Stimulated activated naive CD4-positive, alpha-beta T cell (primary cell): ENCODE measurements at places on chromosomes 2 and 18.
A peak's percentile ranks its signal among the peaks of the same experiment; 100 is the strongest.

DNA sequence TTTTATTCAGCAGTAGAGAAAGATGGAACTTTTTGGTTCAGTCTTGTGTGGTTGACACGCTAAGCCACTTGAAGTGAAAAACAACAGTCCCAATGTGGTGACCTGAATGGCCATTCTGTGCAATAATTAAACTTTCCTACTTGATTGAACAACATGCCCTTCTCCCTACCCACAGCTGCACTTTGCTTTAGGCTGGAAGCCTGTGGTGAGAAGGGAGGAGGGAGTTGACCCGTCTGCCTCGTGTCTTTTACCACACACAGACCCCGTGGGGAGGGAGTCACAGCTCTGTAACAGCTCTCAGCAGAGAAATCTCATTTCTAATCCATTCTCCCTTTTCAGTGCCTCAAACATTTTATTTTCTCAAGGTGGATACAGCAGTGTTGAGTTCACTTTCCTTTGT lies 138.2 kb upstream of the PKDCC start:
- DNase-seq, result no peak

GRCh38 chr2:200741468-200742202 lies 70.1 kb upstream of the BZW1 start:
- DNase-seq, result no peak

DNA sequence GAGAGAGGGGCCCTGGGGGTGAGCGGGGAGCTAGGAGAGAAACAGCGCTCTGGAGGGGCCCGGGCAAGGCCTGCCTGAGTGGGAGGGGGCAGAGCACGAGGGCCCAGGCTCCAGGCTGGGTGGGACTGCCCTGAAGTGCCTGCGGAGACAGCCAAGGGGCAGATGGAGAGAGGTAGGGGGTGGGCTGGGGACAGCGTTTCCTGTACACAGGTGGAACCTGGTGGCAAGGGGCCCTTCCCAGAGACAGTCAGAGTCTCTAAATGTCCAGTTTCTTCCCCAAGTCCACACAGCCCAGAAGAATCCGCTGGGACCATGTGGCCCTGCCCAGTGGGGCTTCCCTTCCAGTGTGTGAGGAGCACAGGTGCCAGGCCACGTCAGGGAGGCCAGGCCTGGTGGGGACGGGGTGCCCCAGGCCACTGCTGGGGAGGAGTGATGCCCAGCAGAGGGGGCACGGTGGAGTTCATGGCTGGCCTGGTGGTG lies 1.7 kb upstream of the GPR35 start:
- no peak for DNase-seq

GRCh38 chr2:64212346-64212745 lies 68.1 kb upstream of the PELI1 start:
- peak; percentile 45 for DNase-seq

- DNase-seq, result no peak
Observed at GRCh38 chr2:79798776-79799175, 285.9 kb downstream of the CTNNA2 start.
